ENCODE measurements at places on chromosomes 2 and 18. TPM values are rescaled to one million over a fixed set of nuclear protein-coding genes. Genes with fewer than 3 reads are reported as not detected.

DNA sequence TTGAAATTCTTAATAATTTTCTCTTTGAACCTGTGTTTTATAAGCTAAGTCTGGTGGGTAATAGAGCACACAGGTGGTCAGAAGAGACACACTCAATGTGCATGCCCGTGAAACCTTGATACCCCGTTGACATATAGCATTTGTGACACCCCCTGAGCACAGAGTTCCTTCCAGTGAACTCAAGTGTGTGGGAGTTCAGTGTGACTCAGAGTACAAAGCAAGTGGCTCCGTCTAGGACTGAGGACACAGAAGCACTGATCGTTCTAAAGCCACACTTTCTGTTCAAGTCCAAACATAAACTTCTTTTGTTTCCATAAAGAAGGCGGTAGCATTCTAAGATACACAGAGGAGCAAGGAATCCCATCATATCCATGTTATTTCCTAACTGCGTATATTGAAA lies 523.6 kb downstream of the PID1 start:
- no peak for DNase-seq

Gene MREG
- 0.22 TPM for total RNA-seq

GRCh38 chr2:218065239-218066006 lies 3.6 kb upstream of the RUFY4 start:
- no peak for DNase-seq

Gene SNTG2
- total RNA-seq: 0.47 TPM

GRCh38 chr2:119059287-119059686 lies 99.3 kb downstream of the C1QL2 start:
- DNase-seq: no peak

Gene PPIL3
- 27.3 TPM for total RNA-seq

DNA sequence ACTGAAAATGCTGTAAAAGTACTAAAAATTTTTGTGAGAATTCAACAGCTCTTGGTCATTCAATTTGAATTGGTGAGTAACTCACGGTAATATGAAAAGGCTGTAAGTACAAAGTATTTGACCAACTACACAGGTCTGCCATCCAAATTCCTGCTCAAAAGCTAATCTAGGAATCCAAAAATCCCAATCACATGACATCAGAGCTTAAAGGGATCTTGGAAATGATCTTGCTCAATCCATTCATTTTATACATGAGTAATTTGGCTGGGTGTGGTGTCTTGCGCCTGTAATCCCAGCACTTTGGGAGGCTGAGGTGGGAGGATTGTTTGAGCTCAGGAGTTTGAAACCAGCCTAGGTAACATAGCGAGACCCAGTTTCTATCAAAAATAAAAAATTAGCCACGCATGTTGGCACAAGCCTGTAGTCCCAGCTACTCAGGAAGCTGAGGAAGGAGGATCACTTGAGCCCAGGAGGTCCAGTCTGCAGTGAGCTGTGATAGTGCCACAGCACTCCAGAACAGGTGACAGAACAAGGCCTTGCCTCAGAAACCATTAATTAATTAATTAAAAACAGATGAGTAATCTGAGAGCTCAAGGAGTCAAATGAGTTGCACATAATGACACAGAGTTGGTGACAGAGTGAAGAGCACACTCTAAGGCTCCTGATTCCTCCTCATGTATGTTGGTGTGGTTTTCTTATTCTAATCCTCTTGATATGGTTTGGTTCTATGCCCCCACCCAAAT lies 19.8 kb downstream of the SPIRE1 start:
- DNase-seq: no peak

All from left ventricle myocardium inferior (tissue), 1 donor.